ENCODE measurements at places on chromosomes 12 and 14.

DNA sequence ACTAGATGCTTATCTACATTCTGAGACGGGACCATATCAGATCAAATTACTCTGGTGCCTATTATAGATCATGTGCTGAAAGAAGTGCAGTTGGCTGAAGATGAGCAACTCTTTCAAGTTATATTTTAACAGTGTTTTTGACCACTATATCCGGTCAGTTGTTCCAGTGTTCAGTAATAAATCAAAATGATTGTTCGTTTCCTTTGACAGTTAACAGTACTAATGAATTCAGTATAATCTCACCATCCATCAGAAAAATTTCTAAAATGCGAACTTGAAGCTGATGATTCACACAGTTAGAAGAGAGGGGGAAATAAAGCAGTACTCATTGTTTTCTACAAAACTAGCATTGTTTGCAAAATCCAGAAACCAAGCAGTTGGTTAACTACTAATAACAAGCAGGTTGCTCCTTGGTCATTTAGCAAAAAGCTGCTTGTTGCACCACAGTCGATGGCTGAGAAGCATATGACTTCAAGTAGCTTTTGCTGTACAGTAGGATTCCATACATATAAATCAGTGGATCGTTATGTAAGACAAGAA lies 2.3 kb downstream of the RPS6KA5 start:
- no peak for DNase-seq

- DNase-seq, result no peak
Observed at GRCh38 chr14:61154641-61155040, 126.5 kb downstream of the TMEM30B start.

GRCh38 chr12:5789469-5789968 lies 155.5 kb downstream of the ANO2 start:
- no peak for DNase-seq

DNA sequence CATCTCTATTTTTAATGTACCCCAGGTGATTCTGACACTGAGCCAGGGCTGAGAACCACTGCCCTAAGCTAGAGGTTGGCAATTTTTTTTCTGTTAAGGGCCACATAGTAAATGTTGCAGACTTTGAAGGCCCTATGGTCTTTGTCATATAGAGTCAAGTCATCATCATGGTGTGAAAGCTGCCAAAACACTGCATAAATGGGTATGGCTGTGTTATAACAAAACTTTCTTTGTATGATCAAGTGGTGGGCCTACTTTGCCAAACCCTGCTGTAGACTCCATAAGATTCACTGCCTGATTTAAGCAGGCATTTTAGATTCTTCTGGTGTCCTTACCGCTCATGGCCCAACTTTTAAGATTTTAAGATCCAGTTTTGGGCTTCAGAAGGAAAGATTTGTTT lies 76.8 kb downstream of the CLMN start:
- no peak for DNase-seq

GRCh38 chr12:121990692-121991603 lies 30.7 kb upstream of the BCL7A start:
- peak; percentile 37 for DNase-seq

DNA sequence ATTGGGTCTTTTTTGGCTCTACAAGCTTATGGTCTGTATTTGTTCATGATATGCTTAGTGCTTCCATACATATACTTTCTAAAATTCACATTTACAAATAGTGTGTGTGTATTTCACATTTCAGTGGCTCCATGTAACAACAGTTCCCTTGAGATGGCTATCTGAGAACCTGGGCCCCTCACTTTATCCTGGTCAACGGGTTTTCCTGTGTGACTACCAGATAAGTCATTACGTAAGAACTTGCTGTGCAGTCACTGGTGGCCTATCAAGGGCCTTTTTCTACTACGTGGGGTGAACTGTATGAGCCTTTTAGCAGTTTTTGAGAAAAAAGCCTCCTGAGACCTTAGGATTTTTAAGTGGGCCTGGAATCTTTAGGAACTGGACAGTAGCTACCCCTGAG lies 454.1 kb downstream of the PCNX1 start:
- DNase-seq, result no peak

GRCh38 chr14:95889236-95889979 lies 12.8 kb downstream of the TUNAR start:
- DNase-seq, result no peak

- DNase-seq, result no peak
Observed at GRCh38 chr12:109109746-109110350, 6.5 kb upstream of the ACACB start.

DNA sequence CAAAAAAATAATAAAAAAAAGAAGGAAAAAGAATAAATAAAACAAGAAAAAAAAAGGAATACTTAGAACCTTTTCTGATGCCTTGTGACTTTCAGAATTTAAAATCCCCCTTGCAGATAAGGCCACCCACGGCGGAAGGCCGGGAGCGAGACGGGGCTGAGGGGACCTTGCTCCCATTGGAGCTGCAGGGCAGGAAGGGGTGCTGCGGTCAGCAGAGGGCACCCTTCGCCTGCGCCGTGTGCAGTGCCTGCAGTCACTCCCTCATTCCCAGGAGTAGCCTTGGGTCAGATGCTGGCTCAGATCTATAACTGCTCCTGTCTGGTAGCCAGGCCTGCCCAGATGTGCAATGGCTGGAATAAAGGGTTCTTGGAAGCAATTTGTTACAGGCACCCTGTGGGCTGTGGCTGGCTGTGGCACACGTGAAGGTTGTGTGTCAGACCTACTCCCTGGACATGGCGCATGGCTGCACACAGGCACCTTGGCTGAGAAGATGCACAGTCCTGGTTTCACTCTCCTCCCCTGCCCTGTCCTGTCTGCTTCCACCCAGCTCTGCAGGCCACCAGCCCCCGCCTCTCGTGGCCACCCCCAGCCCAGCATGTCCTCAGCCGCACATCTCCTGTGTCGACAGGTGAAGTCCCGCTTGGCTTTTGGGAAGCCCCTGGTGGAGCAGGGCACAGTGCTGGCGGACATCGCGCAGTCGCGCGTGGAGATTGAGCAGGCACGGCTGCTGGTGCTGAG lies 13.4 kb upstream of the ALDH2 start:
- DNase-seq, result no peak

DNA sequence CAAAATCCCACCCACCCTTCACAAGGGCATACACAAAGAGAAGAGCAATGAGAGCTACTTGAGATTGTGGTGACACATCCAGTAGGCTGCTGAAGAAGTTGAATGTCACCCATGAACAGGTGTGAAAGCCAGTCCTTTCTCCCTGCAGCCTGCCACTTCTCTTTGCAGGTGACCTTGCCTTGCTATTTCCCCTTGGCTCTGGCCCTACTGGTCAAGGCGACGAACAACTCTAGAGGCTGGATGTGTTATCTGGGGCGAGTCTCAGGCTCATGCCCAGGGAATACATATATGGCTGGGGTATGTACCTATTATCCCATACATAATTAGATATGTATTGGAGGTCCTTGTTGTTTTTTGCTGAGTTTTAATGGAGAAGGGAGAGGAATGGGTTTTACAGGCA lies 70.2 kb upstream of the EGLN3 start:
- no peak for DNase-seq

GRCh38 chr12:13112968-13113367 lies 9.5 kb upstream of the GSG1 start:
- DNase-seq, result no peak

DNA sequence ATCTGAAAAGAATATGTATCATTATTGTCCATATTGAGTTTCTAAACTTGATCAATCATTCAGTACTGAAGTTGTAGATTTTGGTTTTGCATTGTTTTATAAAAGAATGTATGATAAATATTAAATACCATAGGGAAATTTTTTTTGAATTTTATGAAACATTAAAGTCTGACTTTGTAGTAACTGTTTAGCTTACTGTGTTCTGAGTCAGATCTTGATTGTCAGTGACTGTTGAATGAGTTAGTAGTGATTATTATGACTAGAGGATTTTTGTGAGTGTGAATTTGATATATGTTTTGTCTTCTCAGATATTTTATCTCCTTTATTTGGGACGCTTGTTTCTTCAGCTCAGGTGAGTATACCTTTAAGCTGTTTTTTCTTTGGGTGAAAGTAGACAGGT lies 10.1 kb downstream of the TDP1 start:
- DNase-seq, result no peak

DNA sequence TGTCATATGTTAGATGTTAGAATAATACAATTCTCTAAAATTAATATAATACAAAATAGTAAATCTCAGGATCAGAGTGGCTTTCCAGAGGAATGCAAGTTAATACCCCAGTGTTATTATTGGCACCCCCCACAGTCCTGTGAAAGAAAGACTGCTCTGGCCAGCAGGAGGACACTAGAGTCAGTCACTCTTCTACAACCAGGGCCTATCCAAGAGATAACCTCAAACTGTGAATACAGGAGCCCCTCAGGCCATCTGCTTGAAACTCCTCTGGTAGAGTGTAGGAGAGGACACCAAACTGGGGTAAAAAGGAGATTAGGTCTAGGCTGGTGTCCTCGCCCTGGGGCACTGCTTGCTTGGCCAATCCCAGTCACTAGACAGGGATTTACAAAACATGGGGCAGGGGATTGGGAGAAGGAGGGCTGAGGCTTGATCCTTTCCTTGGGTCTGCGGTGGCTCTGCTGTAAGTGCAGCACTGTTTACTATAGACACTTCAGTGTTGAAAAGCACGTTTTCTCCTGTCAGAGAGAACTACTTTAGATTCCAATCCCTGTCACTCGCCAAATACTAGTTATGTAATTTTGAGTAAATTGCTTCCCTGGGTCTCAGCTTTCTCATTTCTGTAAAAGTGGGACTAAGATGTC lies 44.5 kb upstream of the PTPRR start:
- no peak for DNase-seq

DNA sequence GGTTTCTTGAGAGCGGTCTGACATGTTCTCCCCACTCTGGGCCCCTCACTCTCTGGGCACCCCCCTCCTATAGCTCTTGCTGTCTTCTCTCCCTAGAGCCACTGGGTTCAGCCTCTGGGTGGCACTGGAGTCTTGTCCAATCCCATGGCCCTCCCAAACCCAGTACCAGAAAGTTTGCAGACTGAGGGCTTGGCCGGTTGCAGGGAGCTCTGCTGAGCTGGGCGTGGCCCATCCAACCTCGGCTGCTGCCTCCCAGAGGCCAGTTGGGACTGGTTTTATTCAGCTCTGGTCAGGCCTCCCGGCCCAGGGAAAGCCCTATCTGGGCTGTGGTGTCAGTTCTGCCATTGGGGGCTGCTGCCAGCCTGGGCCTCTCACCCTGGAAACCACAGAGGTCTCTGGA lies 37.9 kb downstream of the ISCA2 start:
- no peak for DNase-seq

GRCh38 chr14:89351516-89352404 lies 65.3 kb downstream of the FOXN3 start:
- peak; percentile 70 for DNase-seq

DNA sequence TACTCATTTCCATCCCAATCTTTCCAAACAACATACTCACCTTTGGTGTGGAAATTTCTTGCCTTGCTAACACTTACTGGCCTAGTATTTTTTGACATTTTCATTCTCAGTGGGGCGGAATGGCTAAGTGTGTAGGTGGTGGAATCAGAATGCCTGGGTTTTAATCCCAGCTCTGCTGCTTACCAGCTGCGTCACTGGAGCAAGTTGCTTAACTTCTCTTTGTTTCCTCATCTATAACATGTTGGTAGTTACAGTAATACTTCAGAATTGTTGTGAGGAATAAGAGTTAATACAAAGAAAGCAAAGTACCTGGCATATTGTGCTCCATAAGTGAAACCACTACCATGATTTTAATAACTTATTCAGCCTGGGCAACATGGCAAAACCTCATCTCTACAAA lies 3.0 kb upstream of the FAM177A1 start:
- DNase-seq, result no peak

- no peak for DNase-seq
Observed at GRCh38 chr12:100624571-100624970, 51.1 kb downstream of the GAS2L3 start.

- no peak for DNase-seq
Observed at GRCh38 chr12:15763328-15763727, 25.9 kb downstream of the EPS8 start.

DNA sequence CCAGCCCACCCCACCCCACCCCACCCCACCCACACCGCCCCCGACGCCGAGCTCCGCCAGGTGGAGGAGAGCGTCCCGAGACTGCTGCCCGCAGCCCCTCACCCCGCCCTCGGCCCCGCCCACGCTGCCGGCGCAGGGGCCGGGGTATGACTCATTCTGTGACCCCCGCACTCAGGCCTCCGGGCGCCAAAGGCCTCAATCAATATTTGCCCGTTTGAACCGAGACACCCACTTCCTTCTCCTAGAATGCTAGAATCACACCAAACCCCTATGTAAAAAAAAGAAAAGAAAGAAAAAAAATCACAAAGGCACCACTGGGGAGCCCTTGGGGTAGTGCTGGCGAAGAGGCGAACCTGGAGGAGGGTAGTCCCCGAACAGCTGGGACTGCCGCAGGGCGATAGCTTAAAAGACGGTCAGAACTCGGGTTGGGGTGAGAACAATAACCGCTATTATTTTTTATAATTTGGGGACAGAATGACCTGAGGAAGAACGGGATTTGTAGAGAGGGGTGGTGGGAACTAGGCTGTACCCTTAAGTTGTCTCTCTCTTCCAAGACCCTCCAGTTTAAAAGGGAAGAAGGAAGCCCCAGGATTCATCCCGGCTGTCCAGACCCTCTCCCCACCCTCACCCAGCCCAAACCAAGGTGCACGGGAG lies 894 bp downstream of the KRT8 start:
- no peak for DNase-seq

- peak; percentile 1 for DNase-seq
Observed at GRCh38 chr14:30115756-30116155, 188.1 kb upstream of the PRKD1 start.

GRCh38 chr12:52566847-52567291 lies 6.8 kb downstream of the KRT74 start:
- no peak for DNase-seq

- DNase-seq, result no peak
Observed at GRCh38 chr12:117981267-117981666, 12.5 kb upstream of the KSR2 start.

DNA sequence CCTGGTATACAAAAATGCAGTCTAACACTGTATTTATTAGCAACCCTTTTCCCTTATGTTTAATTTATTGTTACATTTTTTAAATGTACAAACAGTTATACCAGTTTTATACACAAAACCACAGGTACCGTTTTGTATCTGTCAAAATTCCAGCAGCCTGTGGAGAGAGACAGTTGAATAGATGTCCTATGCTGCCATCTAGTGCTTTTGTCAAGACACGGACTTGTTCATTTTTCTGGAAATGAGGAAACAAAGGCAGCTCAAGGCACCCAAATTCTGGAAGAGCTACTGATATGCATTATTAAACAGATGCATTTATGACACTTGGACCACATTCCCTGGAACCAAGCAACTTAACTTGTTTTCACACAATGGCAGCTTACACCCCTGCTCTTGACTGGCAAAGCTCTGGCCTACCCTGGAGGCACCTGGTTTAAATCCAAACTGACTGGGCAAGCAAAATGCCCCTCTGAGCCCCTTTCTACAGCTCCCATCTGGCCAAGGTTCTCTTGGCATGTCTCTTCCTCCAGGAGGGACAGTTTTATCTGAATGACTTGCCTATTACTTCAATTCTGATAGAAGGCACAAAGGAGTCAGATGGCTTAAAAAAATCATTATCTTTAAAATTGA lies 286.9 kb upstream of the PRKD1 start:
- DNase-seq, result peak; percentile 76

- no peak for DNase-seq
Observed at GRCh38 chr12:68458866-68459265, 126.7 kb upstream of the MDM1 start.

All from LNCaP clone FGC (cell line).